ENCODE measurements at places on chromosomes 12 and 14. TPM values are rescaled to one million over a fixed set of nuclear protein-coding genes. Genes with fewer than 3 reads are reported as not detected.

DAO gene
- total RNA-seq: not detected

SLC38A4 gene
- 0.12 TPM for total RNA-seq

SLCO1B1 gene
- 0.28 TPM for total RNA-seq

UNC79 gene
- 0.01 TPM for total RNA-seq

ADAMTS20 gene
- not detected for total RNA-seq
